ENCODE measurements at places on chromosomes 7 and 10.

DNA sequence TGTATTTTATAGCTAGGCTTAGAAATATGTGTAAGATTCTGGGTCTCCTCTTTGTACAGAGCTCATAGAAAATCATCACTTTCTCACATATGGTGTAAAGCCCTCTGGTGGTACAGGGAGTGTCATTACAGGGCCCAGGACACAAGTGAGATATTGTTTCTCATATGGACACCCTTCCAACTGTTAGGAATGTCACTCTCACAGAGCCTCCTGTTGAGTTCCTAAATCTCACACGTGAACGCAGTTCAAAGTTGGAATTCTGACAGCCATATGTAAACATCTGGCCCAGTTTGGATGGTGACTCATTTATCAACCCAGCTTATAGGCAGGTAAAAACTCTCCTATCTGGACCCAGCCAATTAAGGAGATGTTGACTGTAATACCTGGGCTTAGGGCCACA, 35.4 kb upstream of the ZNF107 start:
- DNase-seq, result no peak

GRCh38 chr10:111677759-111678158, 505.8 kb downstream of the GPAM start:
- DNase-seq, result no peak

DNA sequence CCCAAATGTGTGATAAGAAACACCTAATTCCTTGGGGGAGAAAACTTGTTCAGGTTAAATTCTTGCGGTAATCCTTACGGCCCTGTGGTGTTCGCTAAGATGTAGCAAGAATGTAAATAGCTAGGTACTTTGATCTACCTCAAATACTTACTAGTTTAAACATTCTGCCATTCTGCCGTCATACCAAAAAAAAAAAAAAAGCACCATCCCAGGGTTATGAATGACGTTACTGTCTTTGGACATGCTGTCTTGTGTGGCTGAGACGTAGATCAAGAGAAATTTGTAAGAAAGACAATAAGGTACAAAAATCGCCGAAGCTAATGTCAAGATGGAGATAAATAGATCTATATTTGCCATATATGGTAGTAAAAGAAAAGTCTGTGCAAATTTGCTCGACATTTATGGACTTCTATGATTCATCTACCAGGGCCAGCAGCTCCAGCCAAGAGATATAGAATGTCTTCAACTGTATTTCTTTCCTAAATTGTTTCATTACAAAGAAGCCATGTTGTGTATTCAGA, 195.6 kb downstream of the CUX1 start:
- DNase-seq, result no peak

DNA sequence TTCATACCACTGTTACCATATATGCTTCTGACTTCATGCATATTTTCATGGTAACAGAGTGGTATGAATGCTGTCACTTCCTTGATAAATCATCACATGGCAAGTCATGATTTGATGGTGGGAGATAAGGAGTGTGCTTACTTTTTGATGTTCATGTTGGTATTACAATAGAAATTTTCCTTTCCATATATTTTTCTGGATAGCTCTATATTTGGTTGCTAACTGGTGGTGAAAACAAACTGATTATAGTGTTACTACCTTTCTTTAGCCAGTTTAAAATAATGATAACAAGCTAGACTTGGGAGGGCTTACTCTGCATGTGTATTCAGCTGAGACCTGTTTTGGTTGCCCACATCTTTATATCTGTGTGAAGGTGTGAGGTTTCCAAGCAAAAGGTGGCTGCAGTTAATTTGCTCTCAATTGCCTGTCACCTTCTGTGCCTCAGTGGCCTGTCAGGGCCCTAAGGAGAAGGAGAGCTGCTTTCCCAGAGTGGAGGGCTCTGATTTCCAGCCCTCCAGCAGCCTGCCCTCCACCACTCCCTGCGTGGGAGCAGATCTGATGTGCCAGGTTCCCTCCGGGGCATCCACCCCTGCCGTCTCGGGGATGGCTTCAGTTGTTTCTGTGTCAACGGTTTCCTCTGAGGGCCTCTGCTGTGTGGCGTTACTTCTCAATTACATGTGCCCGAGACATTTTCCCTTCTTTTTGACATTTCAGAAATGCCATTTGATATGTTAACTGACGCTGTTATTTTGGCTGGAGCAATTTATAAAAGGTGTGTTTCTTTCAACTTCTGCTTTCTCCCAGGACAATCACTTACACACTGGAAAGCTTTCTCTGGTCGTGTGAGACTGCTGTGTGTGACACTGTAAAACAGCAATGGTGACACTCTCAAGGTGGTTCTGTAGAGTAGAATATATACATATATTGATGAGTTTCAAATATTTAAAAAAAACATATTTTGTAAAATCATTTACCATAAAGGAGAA, 107.7 kb upstream of the KLF6 start:
- DNase-seq, result no peak

- no peak for DNase-seq
Measured at GRCh38 chr10:68047122-68047521, 28.0 kb downstream of the HERC4 start.

DNA sequence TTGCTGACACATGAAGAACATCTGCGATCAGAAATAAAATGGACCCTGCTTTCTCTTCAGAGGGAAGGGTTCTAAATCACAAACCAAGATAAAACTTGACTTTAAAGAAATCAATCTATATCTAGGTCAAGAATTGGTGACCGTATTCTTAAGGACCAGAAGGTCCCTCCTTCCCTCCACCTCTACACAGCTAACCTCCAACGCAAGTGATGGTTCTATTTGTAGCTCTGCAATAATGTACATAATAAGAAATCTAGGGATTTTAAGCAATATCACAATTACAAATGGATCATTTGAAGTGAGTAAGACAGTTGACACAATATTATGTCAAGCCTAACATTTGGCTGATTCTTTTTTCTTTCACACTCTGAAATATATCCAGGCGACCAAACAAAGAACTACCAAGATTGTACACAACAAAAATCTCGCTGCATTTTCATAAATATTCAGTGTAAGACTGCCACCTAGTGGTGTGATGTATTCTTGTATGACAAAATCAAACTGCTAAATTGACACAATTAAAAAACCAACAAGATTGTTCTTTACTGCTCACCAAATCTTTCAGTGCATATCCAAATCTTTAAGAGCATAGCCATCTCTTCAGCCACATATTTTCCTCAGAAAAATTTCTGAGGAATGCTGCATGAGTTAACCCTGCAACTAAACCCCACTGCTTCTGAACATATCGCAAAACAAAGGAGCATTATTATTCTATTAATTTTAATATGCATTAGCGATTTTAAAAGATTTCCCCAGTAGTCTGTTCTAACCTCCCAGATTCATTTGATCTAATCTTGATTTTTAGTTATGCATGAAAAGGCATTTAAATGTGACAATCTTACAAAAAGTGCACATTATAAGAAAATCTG, 44.5 kb downstream of the ICA1 start:
- peak; percentile 14 for DNase-seq

GRCh38 chr7:5143106-5143505, 46.9 kb upstream of the WIPI2 start:
- DNase-seq, result no peak

GRCh38 chr7:55970978-55971377, 6.6 kb downstream of the NIPSNAP2 start:
- peak; percentile 61 for DNase-seq

GRCh38 chr7:151794508-151795167, 82.3 kb downstream of the PRKAG2 start:
- no peak for DNase-seq

GRCh38 chr7:32564542-32564941, 69.3 kb downstream of the AVL9 start:
- no peak for DNase-seq

DNA sequence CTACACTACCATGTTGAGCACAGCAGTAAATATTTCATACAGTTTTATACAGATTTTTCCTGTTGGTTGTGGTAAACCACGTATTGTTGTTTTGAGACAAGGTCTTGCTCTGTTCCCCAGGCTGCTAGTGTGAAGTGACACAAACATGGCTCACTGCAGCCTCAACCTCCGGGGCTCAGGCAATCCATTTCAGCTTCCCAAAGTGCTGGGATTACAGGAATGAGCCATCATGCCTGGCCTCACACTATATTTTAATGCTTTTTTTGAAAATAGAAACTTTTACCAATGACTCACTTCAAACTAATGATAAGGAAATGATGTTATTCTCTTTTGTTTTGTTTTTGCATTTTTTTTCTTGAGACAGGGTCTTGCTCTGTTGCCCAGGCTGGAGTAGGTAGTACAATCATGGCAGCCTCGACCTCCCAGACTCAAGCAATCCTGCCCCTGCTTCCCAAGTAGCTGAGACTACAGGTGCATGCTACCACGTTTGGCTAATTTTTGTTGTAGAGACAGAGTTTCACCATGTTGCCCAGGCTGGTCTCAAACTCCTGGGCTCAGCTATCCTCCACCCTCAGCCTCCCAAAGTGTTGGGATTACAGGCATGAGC, 210.6 kb downstream of the TPST1 start:
- no peak for DNase-seq

Measured in NCI-H2029 treated with DMSO at 0.1 percent for 48 hours (cell line).